ENCODE measurements at places on chromosomes 6 and 20. TPM values are rescaled to one million over a fixed set of nuclear protein-coding genes. Genes with fewer than 3 reads are reported as not detected.

The TREM2 gene
- not detected for total RNA-seq

The BNIP5 gene
- total RNA-seq: not detected

The CPXM1 gene
- total RNA-seq: not detected

The PPP1R16B gene
- not detected for total RNA-seq

The ZSCAN31 gene
- 31.9 TPM for total RNA-seq

The OR2B3 gene
- not detected for total RNA-seq

The TINAG gene
- total RNA-seq: not detected

The MEI4 gene
- not detected for total RNA-seq

The ZSCAN16 gene
- total RNA-seq: 7.9 TPM

The ERVFRD-1 gene
- not detected for total RNA-seq

The MUCL3 gene
- not detected for total RNA-seq

The SNAP91 gene
- 0.67 TPM for total RNA-seq

The ARMC12 gene
- not detected for total RNA-seq

The PROCR gene
- total RNA-seq: 178 TPM

The PNLDC1 gene
- total RNA-seq: not detected

The FAM209A gene
- 0.17 TPM for total RNA-seq

- no peak for DNase-seq
These were observed 239.6 kb upstream of the PLCB4 start for GRCh38 chr20:8829256-8829655.

- DNase-seq: no peak
These were observed 26.0 kb upstream of the ADIG start for GRCh38 chr20:38554986-38555385.

- DNase-seq: no peak
These were observed 98.1 kb downstream of the HIVEP2 start for GRCh38 chr6:142846883-142847287.

- DNase-seq: no peak
These were observed 359.2 kb downstream of the RIMS1 start for GRCh38 chr6:72245565-72245964.

DNA sequence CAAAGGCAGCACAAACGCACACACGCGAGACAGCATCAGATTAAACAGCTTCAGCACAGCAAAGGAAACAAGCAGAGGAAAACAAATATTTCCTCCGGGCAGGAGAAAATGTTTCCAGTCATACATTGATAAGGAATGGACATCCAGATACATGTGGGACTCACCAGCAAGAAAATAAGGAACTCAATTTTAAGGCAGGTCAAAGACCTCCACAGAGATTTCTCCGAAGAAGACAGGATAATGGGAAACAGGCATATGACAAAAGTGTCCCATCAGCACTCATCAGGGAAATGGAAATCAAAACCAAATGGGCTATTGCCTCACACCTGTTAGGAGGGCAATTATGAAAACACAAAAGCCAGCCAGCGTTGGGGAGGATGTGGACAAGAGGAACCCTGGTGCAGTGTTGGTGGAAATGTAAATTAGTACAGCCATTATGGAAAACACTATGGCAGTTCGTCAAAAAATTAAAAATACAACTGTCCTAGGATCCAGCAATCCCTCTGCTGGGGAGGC lies 9.7 kb upstream of the SLCO4A1 start:
- no peak for DNase-seq

DNA sequence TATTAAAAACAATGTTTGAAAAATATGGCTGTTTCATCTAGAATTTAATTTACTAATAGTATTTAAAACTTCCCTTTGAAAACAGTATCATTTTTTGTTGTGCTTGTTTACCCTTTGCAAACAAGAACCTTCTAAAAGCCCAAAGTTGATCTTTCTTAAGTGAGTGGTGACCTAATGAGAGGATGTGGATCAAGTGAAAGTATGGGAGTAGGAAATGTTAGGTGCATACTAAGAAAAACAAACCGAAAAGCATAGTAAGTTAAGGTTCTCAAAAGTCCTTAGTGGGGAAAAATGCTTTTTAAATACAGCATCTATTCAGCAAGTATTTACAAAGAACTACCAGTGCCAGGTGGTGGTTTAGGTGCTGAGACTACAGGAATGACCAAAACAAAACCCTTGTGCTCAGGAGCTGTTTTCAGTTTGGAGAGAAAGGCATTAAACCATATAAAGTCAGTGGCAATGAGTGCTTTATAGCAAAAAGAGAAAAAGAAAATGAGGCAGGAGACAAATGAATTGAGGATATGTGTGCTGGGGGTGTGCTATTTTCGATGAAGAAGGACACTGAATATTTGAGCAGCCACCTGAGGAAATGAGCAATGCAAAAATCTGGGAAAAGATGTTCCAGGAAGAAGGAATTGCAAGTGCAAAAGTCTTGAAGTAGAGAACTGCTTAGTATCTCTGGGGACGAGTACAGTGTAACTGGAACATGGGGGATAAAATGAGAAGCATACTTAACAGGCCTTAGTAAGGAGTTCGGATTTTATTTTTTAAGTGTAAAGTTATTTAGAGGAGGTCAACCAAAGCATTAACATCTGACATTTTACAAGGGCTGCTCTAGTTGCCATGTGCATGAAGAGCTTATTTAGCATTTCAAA lies 24.0 kb downstream of the RNF146 start:
- DNase-seq: no peak

DNA sequence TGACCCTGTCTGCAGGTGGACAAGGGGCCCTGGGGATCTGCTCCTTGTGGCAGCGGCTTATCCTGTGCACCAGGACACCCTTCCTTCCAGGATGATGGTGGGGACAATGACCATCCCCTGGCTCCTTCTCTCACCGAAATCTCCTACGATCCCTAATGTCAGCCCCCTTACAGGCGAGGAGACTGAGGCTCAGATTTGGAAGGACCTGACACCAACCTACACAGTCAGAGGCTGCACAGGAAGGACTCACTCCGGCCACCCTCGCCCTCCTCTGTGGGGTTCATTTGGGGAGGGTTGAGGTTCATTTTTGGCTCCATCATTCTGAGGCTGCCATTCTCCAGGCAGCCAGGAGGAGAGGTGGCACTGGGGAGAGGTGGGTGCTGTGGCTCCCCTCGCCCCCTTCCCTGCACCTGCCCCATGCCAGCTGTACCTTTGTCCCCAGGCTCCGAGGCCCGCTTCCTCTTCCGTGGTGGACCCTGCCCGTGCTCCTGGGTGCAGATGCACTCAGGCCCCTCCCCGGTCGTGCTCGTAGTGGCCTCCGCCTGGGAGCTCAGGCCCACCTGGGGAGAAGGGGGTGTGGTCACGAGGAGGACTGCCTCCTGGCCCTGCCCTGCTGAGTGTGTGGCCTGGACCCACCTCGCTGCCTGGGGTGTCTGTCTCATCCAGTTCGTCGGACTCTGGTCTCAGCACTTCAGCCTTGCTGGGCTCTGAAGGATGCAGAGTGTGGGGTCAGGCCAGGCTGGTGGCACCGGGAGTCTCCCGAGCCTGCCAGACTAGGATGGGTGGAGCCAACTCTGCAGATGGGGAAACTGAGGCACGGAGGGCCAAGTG lies 5.3 kb upstream of the CABLES2 start:
- DNase-seq: no peak

GRCh38 chr20:24708411-24709295 lies 239.2 kb downstream of the SYNDIG1 start:
- DNase-seq: no peak

GRCh38 chr6:14127611-14128010 lies 10.0 kb downstream of the CD83 start:
- no peak for DNase-seq

GRCh38 chr6:86355271-86355670 lies 582.1 kb upstream of the HTR1E start:
- no peak for DNase-seq

DNA sequence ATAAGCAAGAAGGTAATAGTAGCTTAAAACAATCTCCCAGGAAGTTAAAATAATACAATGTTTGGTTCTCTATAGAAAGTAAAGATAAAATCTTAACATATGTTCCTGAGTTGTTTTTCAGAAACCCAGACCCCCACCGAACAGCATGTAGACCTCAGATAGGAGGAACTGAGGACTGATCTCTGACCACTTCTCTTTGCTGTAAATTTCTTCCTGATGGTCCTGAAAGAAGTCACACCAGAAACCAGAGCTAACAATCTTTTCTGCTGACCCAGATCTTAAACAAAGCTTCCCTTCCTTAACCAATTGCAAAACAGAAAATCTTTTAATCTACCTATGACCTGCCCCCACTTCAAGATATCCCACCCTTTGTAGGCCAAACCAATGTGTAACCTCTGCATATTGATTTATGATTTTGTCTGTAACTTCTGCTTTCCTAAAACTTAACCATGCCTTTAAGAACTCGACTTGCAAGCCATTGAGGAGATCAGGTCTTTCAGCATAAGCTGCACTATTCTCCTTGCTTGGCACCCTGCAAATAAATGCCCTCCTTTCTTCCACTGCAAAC lies 21.9 kb upstream of the BEND6 start:
- no peak for DNase-seq

DNA sequence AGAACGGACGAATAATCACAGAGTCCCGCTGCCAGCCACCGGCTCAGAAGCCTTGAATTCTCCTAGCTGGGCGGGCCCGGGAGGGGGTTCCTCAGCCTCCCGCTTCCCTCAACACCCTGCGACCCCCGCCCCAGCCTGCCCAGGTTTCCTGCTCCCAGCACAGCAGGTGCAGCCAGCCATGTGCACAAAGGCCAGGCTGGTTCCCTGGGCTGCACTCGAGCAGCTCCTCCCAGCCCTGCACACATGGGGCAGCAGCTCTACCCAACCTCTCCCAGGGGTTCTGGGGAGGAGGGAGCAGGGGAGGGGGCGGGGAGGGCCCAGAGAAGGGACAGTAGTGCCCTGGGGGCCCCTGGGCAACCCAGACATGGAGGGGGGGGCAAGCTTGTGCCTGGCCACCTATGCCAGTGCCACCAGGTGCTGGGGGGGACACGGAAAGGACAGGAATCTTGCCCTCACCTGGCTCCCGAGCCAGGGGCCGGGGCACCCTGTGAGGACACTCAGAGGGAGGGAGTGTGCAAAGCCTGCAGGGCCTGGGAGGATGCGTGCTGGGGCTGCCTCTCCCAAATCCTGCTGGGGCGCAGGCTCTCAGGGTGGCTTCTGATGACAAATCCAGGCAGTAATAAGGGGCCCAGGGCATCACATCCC lies 1.2 kb upstream of the NTSR1 start:
- no peak for DNase-seq

GRCh38 chr20:57866250-57867106 lies 156.7 kb upstream of the PMEPA1 start:
- DNase-seq: no peak

DNA sequence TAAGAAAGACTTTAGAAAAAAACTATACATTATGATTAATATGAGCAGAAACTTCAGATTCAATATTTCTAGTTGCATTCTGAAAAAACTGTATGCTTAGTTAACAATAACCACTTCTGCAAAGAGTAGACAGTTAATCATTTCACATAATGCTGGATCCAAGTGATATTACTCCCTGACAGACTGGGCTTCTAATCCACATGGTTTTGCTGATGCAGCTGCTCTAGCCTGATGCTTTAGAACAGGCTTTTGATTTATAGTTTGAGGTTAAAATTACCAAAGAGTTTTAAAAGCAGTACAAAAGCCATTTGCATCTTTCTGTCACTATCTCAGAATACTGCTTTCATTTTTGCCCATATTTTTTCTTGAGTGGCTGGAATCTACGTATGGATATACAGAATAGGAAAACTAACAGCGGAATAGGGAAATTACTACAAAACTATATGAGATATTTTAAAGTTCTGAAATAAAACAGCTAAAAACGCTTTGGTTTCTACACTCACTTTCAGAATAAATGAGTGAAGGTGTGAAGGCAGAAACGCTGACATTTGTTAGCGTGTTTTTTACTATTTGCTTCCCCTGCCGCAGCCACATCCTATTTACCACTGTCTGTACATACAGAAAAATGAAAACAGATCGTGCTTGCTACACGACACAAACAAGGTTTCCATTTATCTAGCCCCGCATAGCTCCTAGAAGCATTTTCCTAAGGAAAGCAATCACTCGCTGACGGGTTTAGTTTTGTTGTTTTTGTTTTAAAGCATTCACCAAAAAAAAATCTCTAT lies 61.7 kb downstream of the METTL24 start:
- DNase-seq: no peak

GRCh38 chr6:90446164-90446563 lies 140.7 kb downstream of the MAP3K7 start:
- DNase-seq: no peak

All from NCI-H460 (cell line).